ENCODE measurements at places on chromosomes 12 and 14. TPM values are rescaled to one million over a fixed set of nuclear protein-coding genes. Genes with fewer than 3 reads are reported as not detected.

- DNase-seq = no peak
Measured at GRCh38 chr14:95710106-95710505, 3.8 kb downstream of the TCL1A start.

DNA sequence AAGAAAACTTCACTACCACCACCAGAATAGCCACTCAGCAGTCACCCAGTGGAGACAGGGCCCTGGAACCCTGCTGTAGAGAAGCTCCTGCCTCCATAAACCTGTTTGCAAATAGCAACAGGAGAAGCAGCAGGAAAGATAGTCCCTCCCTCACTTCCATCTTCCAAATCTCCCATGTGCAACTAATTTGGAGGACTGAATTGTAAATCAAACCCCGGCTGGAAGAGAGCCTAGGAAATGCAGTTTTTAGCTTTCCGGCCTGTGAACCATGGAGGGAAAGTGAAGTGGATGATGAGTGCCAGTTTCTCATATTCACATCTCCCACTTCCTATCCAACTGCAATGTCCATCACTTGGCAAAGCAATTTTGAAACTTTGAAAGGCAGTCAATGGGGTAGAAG is 167.2 kb upstream of the FRMD6 start:
- no peak for DNase-seq

DNA sequence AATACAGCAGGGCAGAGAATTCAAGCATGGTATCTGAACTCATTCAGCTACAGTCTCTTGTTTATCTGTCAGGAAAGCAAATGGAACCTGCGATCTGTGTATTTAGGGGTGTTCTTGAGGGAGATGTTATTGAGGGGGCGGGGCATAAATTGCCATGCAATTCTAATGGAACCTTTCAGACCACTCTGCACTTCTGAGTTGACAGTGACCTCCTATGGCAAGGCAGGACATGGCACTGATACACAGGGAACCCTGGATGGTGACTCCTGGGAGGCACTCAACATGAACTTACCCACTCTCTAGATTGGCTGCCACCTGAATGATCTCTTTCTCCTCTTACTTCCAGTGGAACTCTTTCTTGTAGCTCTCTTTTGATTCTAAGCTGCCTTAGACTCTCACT is 787.3 kb downstream of the VRK1 start:
- DNase-seq = no peak

DNA sequence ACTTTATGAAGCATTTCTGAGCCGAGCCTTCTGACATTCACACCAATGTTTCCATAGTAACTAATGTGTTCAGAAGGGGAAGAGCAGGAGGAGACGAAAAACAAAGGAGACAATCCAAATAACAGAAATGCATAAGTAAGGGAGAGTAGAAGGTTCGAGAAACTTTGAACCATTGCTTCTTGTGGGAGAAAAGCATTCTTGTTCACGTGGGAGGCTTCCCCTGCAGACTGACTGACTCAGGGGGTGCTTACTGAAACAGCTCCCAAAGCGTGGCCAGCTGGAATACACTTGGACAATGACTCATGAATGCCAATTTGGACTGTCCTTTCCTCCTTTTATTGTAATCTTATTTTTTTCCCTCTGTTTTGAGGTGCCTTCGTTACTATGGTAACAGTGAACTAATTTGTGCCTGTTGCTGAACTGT is 73.9 kb downstream of the NEDD1 start:
- DNase-seq = no peak

DNA sequence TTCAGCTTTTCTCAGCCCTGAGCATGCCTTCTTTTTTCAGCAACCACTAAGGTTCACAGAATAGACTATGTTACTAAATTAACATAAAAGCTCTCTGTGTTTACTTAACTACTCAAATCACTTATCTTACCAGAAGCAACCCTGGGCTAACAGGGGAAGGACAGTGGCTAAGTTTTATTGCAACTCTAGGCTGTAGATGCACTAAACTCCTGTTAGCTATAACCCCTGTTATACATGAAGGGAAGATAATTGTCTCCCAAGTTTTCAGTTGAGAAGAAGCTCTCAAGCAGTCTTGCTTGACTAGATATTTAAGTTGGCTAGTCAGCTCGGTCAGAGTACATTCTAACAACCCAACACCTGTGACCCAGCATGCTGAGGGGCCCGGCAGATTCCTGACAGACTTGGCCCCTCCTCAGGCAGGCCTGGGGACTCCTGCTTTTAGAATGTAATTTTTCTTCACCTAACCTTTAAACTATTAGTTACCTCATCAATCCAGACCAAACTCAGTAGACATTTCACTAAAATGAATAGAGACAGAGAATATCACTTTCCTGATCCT is 464.5 kb downstream of the EGLN3 start:
- DNase-seq = no peak

GRCh38 chr14:53156238-53156637 is 3.1 kb upstream of the DDHD1 start:
- DNase-seq = no peak

DNA sequence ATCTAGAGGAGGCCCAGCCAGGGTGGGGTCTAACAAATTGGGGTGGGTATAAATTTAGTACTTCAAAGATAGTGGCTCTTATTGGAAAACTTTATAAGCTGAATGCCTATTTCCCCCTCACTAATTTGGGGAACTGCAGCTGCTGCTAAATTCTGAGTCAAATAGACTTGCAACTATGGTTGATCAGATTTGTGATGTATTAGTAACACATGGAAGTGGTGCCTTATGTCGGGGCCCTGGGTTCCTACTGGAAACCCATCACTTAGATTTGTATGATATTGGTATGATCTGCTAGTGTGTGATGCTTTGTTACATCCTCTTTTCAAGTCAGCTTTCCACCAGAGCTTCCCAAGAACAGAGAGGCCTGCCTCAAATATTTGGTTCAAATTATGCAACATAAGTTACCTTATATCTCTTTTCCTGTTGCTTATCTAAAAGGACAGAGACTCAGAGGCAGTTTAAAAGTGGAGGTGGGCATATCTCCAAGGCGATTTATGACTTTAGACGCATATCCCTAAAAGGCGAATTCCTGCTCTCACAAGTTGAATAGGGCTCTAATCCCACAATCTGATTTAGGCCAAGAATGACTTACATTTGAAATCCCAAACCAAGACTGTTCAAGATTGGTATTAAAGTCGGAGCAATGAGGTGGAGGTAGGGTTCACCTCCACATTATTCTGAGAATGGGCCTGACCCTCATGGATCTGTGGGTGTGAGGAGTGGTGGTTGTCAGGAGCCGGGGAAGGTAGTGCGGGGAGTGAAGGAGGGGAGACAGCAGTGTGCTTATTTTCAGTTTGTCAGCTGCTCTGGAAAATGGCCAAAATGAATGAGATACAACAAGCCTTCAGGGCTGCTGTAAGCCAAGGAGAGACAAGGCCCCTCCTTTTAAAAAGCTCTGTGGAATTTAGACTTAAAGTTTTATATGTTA is 425.8 kb downstream of the RAD51B start:
- no peak for DNase-seq

- DNase-seq = no peak
Measured at GRCh38 chr12:79199166-79199565, 334.6 kb downstream of the SYT1 start.

GRCh38 chr12:68904351-68904962 is 28.5 kb downstream of the CPM start:
- DNase-seq = no peak

DNA sequence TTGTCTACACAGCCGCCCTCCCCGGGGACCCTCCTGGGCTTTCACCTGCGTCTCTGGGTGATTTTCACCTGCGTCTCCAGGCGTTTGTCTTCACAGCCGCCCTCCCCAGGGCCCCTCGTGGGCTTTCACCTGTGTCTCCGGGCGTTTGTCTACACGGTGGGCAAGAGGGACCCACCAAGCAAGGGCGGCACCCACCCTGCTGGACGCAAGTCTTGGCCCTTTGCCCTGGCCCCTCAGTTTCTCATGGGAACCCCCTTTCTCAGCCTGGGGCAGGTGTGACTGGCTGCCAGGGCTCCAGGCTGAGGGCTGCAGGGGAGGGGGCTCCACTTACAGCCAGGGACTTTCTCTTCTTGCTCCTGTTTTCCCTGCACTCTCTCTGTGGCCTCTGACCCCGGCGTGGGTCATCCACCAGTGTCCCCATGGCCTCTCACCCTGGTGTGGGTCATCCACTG is 68.6 kb upstream of the GALNT9 start:
- DNase-seq = no peak

- no peak for DNase-seq
Measured at GRCh38 chr14:26204728-26205479, 392.9 kb downstream of the NOVA1 start.

- no peak for DNase-seq
Measured at GRCh38 chr12:79407671-79408622, 282.8 kb downstream of the PAWR start.

GRCh38 chr14:65015391-65015790 is 28.7 kb downstream of the FNTB start:
- DNase-seq = no peak

DNA sequence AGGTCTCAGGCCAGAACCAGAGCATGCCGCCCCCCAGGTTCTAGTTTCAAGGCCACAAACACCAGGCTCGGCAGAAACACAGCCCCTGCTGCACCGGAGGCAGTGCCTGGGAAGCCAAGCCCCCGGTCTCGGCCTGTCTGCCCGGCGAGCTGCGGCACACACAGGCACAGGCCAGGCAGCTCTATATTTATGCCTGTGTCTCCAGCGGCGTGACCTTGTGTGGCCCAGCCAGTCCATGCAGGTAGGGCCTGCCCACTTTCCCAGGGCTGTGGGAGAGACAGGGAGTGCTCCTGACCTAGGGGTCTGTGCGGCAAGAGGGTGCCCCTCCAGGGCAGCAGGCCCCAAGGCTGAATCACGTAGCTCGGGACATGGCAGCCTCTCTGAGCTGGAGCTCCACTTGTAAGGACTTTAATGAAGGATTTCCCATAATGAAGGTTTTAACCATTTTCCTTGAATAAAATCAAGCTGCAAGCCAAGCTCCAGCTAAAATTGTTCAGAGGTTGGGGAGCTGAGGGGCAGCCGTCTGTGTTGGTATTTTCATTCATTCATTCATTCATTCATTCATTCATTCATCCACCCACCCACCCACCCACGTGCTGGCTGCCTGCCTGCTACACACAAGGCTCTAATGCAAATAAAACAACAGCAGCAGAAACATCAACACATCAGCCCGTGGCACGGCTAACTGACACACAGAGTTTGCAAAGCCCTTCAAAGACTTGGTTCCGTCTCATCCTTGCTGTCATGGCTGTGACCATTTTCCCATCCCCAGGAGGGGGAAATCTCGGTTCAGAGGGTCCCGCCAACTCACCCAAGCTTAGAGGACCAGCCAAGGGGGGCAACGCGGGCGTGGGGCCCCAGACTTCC is 92.0 kb downstream of the RFLNA start:
- DNase-seq = no peak

DNA sequence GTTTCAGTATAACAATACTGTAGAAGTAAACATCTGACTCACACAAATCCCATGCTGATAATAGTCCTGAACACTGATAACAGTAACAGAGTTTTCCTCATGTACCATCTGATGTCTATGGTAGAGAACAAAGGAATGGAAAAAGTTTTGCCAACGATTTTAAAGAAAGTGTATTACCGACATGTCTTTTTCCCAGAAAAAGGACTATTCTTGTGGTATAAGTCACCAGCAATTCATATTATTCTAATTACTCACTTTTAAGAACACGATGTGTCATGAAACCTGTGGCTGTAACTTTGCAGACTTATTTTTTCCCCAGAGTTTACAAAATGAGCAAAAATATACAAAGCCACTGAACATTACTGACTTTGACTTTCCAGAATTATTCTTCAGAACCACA is 40.1 kb upstream of the DCN start:
- DNase-seq = no peak

DNA sequence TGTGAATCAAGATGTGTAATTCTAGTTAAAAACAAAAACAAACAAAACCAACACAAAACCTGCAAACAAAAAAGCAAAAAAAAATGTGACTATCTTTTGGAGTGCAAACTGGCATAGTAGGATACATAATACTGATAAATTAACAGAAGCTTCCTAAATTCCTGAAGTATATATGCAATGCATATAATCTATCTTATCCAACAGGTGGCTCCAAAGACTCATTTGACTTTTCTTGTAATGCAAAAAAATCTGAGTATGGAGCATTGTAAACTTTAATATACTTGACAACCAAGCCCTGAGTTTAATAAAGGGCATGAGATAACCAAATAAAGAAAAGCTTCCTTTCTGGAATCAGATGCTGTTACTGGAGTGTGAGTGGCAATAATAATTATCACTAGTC is 1003.6 kb downstream of the FSCB start:
- DNase-seq = no peak

DNA sequence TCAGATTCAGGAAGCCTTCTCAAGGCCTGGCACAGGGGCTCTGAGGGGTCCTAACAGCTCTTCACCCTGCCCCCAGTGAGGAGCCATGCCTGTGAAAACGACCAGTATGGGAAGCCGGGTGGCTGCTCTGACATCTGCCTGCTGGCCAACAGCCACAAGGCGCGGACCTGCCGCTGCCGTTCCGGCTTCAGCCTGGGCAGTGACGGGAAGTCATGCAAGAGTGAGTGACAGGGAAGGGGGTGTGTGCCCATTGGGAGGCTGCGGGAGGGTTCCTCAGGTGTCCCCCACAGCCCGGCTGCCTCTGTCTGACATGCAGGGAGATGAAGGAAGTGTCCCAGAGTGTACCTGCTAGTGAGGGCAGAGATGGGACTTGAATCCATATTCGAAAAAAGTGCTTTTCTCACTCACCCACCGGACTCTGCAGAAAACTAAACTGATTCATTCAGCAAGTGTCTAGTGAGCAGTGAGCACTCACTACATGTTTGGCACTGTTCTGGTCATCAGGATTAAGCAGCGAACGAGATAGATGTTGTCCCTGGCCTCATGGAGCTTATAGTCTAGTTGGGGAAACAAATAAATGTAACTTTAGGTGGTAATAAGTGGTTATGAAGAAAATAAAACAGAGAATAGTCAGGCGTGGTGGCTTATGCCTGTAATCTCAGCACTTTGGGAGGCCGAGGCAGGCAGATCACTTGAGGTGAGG is 9.4 kb upstream of the LRP1-AS start:
- no peak for DNase-seq

GRCh38 chr14:104262515-104263514 is 124.4 kb downstream of the KIF26A start:
- DNase-seq = no peak

- no peak for DNase-seq
Measured at GRCh38 chr12:33180918-33181317, 258.7 kb downstream of the SYT10 start.

DNA sequence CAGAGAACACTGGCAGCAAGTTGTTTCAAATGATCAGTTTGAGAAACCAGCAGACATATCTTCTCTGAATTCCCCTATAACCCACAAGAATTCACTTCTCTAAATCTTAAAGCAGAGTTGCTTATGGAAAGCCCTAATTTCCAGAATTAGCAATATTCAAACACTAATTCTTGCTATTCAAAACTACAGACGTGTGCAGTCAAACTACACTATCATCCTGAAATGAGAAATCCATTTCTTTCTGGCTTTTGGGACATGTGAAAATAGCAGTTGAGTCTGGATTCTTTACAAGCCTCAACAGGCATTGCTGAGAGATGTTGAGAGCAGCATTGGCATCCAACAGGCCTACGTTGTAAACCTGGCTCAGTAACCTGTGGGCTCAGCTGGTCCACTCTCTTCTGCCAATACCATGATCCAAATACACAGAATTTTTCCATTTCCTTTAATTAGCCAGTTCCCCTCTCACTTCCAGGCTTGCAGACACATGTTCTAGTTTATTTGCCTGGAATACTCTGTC is 74.6 kb upstream of the TMTC1 start:
- DNase-seq = no peak

FAM181A gene
- total RNA-seq = not detected

GYS2 gene
- not detected for total RNA-seq

FGF6 gene
- total RNA-seq = not detected

MIP gene
- total RNA-seq = not detected

C14orf132 gene
- 23.0 TPM for total RNA-seq

RNASE3 gene
- total RNA-seq = not detected

RDH16 gene
- total RNA-seq = 0.71 TPM

RPS6KL1 gene
- 17.6 TPM for total RNA-seq

DIO3 gene
- 0.78 TPM for total RNA-seq

GLI1 gene
- 1.7 TPM for total RNA-seq

Data from thoracic aorta (tissue), 2 donors.